ENCODE measurements at places on chromosomes 13 and 19.

GRCh38 chr19:42330241-42330711 is 4.8 kb downstream of the MEGF8 start:
- no peak for DNase-seq

DNA sequence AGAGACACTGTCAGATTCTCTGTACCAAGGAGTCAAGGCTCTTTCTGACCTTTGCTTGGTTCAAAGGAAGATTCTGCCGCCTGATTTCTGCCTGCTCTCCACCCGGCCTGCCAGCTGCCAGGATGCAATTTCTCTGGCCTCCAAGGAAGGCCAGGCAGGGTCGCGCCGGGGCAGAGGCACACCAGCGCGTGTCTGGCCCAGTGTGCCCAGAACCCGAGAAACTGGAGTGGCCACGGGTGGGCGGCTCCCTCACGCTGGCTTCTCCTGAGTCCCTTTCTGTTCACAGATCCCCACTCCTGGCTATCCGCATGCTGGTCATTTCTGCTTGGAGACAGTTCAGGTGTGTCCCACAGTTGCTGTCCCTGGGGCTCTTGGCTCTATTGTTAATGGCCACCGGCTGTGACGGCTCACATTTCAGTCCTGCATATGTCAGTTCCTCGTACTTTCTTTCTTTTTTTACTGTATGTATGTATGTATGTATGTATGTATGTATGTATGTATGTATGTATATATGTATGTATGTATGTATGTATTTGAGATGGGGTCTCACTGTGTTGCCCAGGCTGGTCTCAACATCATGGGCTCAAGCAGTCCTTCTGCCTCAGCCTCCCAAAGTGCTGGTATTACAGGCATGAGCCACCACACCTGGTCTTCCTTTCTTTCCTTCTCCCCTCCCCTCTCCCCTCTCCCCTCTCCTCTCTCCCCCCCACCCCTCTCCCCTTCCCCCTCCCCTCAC is 16.9 kb downstream of the TMPRSS9 start:
- DNase-seq = no peak

- no peak for DNase-seq
Observed at GRCh38 chr19:35783469-35784434, 8.4 kb downstream of the ARHGAP33 start.

DNA sequence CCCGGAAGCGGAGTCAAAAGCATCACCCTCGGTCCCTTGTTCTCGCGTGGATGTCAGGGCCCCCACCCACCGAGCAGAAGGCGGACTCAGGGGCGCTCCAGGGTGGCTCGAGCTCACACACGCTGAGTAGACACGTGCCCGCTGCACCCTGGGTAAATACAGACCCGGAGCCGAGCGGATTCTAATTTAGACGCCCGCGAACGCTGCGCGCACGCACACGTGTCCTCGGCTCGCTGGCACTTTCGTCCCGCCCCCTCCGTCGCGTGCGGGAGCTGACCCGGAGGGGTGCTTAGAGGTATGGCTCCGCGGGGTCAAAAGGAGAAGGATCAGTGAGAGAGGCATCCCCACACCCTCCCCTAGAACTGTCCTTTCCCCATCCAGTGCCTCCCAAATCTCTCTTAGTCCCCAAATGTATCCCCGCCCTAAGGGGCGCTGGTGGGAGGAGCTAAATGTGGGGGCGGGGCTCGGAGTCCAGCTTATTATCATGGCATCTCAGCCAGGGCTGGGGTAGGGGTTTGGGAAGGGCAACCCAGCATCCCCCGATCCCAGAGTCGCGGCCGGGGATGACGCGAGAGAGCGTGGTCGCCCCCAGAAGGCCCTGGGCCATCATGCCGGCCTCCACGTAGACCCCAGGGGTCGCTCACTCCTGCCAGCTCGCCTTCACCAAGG is 451 bp upstream of the ICAM5 start:
- DNase-seq = peak; percentile 80

DNA sequence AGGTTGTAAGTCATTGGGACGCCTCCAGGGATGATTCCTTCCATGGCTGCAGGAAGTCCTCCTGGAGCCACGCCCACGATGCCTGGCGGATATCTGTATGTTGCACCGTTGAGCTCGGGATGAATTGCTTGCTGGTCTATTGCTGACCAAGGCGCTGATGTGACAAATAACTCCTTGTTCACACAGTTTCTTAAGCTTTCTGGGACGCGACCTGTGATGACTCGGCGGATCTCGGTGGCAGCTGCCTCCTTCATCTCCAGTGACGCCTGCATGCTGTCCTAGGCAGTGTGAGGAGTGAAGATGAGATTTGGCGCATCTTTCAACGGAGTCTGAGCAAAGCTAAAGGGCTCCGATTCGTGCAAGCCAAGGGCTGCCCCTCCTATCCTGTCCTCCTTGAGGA is 7.6 kb upstream of the ZNF566 start:
- no peak for DNase-seq

GRCh38 chr13:44692173-44692713 is 116.1 kb upstream of the TSC22D1 start:
- DNase-seq = no peak

- DNase-seq = no peak
Observed at GRCh38 chr13:52009946-52010345, 1.3 kb downstream of the ATP7B start.

- no peak for DNase-seq
Observed at GRCh38 chr13:24662195-24663088, 17.8 kb upstream of the ATP12A start.

GRCh38 chr19:45402298-45403061 is 2.4 kb downstream of the PPP1R13L start:
- DNase-seq = peak; percentile 55

- no peak for DNase-seq
Observed at GRCh38 chr13:105672881-105673280, 862.6 kb downstream of the EFNB2 start.

GRCh38 chr13:104057861-104058260 is 991.6 kb upstream of the SLC10A2 start:
- no peak for DNase-seq

DNA sequence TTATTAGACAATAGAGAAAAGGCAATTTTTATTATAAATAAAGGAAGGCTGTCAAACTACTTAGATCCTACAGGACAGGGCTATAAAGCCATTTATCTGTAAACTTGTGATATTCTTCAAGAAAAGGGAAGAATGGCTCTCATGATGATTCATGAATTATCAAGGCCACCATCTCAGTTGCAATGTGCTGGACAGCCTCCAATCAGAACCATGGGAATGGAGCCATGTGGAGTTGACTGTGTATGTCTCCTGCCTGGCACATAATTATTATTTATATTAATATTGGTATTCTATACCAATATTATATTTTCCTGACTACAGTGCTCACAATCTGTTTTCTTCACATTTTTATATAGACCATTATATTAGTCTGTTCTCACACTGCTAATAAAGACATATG is 560.5 kb upstream of the MIR17HG start:
- no peak for DNase-seq

GRCh38 chr19:50876456-50876855 is 3.2 kb downstream of the KLK2 start:
- DNase-seq = no peak

GRCh38 chr13:107370015-107370785 is 802.3 kb upstream of the ARGLU1 start:
- no peak for DNase-seq

- DNase-seq = peak; percentile 28
Observed at GRCh38 chr13:32734511-32734910, 148.3 kb downstream of the PDS5B start.

DNA sequence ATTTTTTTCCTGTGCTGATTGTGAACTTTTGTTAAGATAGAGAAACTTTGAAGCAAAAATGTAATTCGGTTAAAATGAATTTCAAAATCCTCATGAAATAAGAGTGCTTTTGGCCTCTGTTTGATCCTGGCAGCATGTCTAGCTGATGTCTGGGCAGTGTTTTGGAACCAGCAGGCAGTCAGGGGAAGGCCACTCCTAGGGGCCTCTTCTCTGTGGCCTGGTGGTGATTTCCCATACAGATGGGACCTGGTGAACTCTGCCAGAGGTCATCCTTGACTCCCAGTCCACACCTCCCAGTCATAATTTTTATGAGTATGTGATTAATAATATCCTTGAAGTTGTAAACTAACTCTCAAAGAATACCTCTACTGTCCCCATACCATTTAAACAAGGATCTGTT is 226.6 kb downstream of the PCCA start:
- no peak for DNase-seq

- DNase-seq = no peak
Observed at GRCh38 chr13:30551189-30551588, 66.5 kb upstream of the USPL1 start.

GRCh38 chr19:1136621-1137317 is 33.0 kb downstream of the GPX4 start:
- no peak for DNase-seq

- no peak for DNase-seq
Observed at GRCh38 chr19:30717381-30717780, 345.2 kb downstream of the ZNF536 start.

Measured in stimulated activated CD4-positive, alpha-beta T cell treated with anti-CD3 and anti-CD28 coated beads, Interleukin-15, amount 100 ng/mL, for 24 hours (primary cell).